Vagina (tissue), 2 donors: ENCODE measurements at places on chromosomes 6 and 20.

GRCh38 chr6:128032042-128032441, 131.2 kb upstream of the THEMIS start:
- H3K4me3 ChIP-seq, result no peak overlapping the region
- DNase-seq, result no peak
- no peaks in the 10 kb centered on the region for H3K27me3 ChIP-seq
- no peaks in the 10 kb centered on the region for H3K4me1 ChIP-seq
- no peak overlapping the region for H3K27ac ChIP-seq

DNA sequence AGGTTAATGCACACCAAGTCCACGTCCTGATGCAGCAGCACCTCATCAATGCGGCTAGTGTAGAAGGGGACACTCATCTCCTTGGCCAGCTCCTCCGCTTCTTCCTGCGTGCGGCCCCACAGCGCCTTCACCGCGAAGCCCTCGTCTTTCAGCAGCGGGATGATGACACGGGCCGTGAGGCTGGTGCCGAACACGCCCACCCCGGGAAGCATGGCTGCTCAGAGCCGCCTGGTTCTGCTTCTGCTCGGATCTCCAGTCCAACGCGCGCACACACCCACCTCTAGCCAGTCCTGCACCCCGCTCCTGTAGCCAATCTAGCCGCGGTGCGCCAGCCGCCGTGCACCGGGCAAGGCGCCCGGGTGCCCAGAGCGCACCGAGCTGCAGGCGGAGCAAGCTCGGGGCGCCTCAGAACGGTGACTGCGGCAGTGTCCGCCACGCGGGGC, 700 bp downstream of the GFOD1 start:
- H3K27me3 ChIP-seq, result no peaks in the 10 kb centered on the region
- no peaks in the 10 kb centered on the region for H3K36me3 ChIP-seq
- DNase-seq, result no peak

- DNase-seq, result no peak
- H3K27ac ChIP-seq, result no peak overlapping the region
- H3K27me3 ChIP-seq, result no peaks in the 10 kb centered on the region
- H3K4me1 ChIP-seq, result peaks cover 30% of the 10 kb centered on the region
- H3K4me3 ChIP-seq, result no peak overlapping the region
Measured at GRCh38 chr6:144317736-144318135, 32.6 kb downstream of the UTRN start.

DNA sequence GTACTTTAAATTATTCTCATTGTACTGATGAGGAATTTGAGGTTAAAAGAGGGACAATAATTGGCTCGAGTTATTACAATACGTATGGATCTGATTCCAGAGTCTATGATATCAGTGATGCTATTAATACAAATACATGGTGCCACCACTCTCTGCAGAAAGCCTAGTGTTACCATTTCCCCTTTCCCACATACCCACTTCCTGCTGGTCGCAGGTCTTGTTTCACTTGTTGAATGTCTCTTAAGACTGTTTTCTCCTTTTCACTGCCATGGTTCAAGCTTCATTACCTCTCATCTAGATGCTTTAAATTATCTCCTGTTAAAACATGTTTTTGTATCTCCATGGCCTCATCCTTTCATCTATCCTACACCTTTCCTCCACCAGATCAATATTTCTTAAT, 62.0 kb downstream of the FHL5 start:
- no peaks in the 10 kb centered on the region for H3K27me3 ChIP-seq
- no peak for DNase-seq
- no peaks in the 10 kb centered on the region for H3K4me1 ChIP-seq
- no peak overlapping the region for H3K4me3 ChIP-seq
- H3K36me3 ChIP-seq, result no peaks in the 10 kb centered on the region

- H3K4me3 ChIP-seq, result peak overlapping the region; percentile 90
- peak overlapping the region; percentile 89 for H3K27ac ChIP-seq
- no peaks in the 10 kb centered on the region for H3K27me3 ChIP-seq
Measured at GRCh38 chr6:70668499-70668812, 773 bp downstream of the SMAP1 start.

- H3K27ac ChIP-seq, result no peak overlapping the region
- no peaks in the 10 kb centered on the region for H3K36me3 ChIP-seq
- no peak for DNase-seq
- H3K4me1 ChIP-seq, result no peaks in the 10 kb centered on the region
Measured at GRCh38 chr20:33178726-33179125, 10.8 kb downstream of the BPIFA2 start.

DNA sequence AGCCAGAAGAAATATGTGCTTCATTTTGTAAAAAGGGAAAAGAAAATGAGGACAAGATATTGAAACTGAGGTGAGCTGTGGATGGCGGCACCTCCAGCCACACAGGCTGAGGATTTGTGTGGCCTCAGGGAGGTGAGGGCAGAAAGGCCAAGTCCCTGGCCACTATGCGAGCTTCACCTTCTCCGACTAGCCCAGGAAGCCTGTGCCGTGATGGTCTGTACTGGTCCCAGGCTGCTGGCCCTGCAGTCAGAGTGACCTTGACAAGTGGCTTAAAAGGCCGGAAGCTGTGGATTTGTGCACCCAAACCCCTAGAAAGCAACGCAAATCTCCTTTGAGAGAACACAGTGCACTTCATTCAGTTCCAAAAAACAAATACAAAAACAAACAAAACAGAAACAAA, 48.1 kb downstream of the WDR27 start:
- no peaks in the 10 kb centered on the region for H3K4me1 ChIP-seq
- no peak for DNase-seq
- no peaks in the 10 kb centered on the region for H3K27me3 ChIP-seq
- H3K4me3 ChIP-seq, result peak overlapping the region; percentile 28
- no peaks in the 10 kb centered on the region for H3K36me3 ChIP-seq

- no peak for DNase-seq
- H3K4me1 ChIP-seq, result no peaks in the 10 kb centered on the region
- H3K36me3 ChIP-seq, result no peaks in the 10 kb centered on the region
- H3K4me3 ChIP-seq, result no peak overlapping the region
- no peak overlapping the region for H3K27ac ChIP-seq
Measured at GRCh38 chr20:10309326-10309725, 90.7 kb downstream of the SNAP25 start.

- peaks cover 17% of the 10 kb centered on the region for H3K4me1 ChIP-seq
- no peaks in the 10 kb centered on the region for H3K36me3 ChIP-seq
- no peaks in the 10 kb centered on the region for H3K27me3 ChIP-seq
- no peak overlapping the region for H3K27ac ChIP-seq
- no peak overlapping the region for H3K4me3 ChIP-seq
Measured at GRCh38 chr6:28226460-28226859, 1.4 kb downstream of the ZSCAN9 start.

- no peaks in the 10 kb centered on the region for H3K36me3 ChIP-seq
- no peak overlapping the region for H3K27ac ChIP-seq
- H3K27me3 ChIP-seq, result no peaks in the 10 kb centered on the region
Measured at GRCh38 chr20:5977223-5977622, 26.8 kb downstream of the MCM8 start.

DNA sequence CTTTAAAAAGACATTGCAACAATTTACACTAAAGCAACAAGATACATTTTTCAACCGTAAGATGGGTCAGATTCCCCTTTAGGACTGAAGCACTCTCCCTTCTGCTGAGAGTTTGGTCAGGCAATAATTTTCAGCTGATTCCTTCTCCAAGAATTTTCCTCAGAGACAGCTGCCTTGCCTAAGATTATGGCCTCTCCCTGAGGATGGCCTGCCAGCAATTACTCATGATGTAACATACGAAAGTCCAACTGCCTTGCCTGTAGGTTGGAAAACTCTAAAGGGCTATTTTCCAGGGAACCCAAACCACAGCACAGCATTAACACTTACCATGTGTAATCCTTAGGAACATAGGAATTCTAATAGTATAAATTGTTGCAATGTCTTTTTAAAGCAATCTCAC, 229.1 kb upstream of the FLRT3 start:
- DNase-seq, result no peak
- no peak overlapping the region for H3K4me3 ChIP-seq
- H3K27me3 ChIP-seq, result no peaks in the 10 kb centered on the region
- no peaks in the 10 kb centered on the region for H3K36me3 ChIP-seq

GRCh38 chr20:3672547-3673171, 9.2 kb downstream of the ADAM33 start:
- H3K27me3 ChIP-seq, result no peaks in the 10 kb centered on the region
- no peak overlapping the region for H3K27ac ChIP-seq

GRCh38 chr6:90907931-90908655, 321.2 kb upstream of the MAP3K7 start:
- H3K27ac ChIP-seq, result no peak overlapping the region
- H3K4me3 ChIP-seq, result no peak overlapping the region
- no peaks in the 10 kb centered on the region for H3K36me3 ChIP-seq
- no peaks in the 10 kb centered on the region for H3K27me3 ChIP-seq
- no peaks in the 10 kb centered on the region for H3K4me1 ChIP-seq

DNA sequence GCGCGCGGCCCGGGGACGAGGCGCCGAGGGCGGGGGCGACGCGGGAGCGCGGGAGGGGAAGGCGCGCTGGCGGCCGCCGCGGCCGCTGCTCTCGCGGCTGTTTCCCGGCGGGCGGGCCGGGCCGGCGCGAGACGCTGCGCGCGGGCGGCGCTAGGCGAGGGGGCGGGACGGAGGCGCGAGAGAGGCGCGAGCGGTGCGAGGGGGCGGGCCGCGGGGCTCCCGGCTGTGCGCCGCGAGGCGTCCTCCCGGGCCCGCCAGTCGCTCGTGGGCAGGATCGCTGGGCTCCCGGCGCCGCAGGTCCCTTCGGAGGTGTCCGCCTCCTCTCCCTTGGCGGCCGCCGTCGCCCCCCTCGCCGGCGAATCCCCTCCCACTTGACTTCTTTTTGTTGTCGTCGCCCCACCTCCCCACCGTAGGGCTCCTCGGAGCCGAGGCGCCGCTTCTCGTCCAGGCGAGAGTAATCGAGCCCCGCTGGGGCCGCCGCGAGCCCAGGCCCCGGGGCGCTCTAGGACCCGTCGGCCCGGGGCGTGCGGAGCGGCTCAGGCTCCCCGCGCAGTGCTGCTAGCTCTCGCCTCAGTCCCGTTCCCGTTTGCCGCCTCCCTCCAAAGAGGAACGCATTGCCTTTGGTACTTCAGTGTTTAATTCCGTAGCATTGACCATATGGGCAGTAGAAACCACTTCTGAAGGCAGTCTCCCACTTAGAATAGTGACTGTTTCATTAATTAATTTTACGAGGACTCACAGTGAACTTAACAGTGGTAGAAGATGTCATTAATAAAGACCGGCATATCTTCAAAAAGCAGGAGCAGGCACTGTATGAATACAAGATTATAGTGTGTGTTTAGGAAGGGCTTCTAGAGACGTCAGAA, at the start of gene RANBP9:
RANBP9 (minus strand) TSS at position 103 of the 866 bp plus-strand sequence. CDS start 330 bp downstream, outside the sequence.
- H3K4me1 ChIP-seq, result peaks cover 39% of the 10 kb centered on the region
- peak within 1 kb of the TSS; percentile 81 for H3K4me3 ChIP-seq
- H3K36me3 ChIP-seq, result no peaks in the 10 kb centered on the region
- peak; percentile 94 for DNase-seq

DNA sequence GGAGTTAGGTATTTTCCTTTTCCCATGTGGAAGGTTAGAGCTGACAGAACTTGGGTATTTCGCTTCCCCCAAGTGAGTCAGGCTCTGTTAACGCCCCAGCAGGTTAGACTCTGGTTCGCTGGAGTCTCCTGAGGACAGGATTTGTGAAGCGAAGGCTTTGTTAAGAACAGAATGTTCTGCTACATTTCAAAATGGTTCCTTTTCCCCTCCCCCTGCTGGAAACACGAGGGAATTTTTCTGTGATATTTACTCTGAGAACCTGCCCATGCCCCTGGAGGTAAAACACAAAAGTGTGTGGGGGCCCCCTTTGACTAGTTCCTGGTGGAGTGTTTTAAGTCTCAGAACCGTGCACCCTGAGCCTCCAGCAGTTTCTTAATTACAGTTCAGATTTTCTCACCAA, 731.4 kb upstream of the CITED2 start:
- no peaks in the 10 kb centered on the region for H3K4me1 ChIP-seq
- DNase-seq, result no peak
- no peaks in the 10 kb centered on the region for H3K27me3 ChIP-seq
- H3K36me3 ChIP-seq, result no peaks in the 10 kb centered on the region
- H3K27ac ChIP-seq, result no peak overlapping the region

DNA sequence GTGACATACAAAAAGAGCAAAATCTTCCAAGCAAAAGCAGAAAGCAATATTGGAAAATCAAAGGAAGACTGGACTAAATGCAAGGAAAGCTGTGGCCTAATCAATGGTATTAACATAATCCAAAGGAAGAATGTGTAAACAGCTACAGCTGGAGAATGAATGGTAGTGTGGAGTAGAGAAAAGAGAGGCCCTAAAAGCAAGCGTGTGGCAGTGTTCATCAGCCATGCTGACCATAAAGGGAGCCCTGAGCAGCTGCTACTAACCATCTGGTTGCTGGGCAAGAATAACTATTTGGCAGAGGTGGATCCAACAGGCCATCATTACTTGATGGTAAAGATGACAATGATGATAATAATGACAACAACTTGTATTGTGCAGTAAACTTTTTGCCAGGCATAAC, 148.5 kb upstream of the BEND6 start:
- no peaks in the 10 kb centered on the region for H3K27me3 ChIP-seq
- no peak overlapping the region for H3K27ac ChIP-seq
- H3K36me3 ChIP-seq, result no peaks in the 10 kb centered on the region
- H3K4me3 ChIP-seq, result no peak overlapping the region

DNA sequence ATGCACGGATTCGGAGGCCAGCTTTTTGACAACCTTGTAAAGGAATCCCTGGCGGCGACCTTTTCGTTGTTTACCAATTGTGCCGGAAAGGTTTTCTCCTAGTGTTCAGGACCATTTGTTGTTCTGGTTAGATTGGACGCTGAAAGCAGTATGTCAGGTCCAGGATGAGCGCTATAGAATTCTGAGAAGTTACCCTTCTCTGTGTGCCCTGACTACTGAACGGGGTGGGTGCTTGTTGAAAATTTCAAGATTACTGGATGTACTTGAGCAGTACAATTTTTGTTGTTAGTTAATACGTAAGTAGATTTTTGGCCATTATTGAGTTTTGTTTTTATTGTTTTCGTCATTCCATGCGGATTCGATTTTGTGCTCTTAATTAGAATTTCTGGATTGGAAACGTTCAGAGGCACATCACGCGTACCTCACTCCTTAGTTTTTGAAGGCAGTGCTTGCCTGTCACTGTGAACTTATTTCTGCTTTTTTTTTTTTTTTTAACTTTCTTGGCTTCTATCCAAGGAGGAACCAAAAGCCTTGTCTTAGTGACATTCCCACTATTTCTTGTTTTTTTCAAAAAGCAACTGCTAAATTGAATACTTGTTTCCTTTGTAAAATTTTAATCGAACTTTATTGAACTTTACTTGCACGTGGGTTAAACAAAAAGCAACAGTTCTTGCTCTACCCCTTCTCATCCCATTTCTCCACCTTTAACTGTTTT, 898 bp downstream of the XRN2 start:
- peak overlapping the region; percentile 77 for H3K4me3 ChIP-seq
- H3K36me3 ChIP-seq, result no peaks in the 10 kb centered on the region
- H3K27ac ChIP-seq, result peak overlapping the region; percentile 94
- no peaks in the 10 kb centered on the region for H3K27me3 ChIP-seq
- H3K4me1 ChIP-seq, result peaks cover 25% of the 10 kb centered on the region
- no peak for DNase-seq

DNA sequence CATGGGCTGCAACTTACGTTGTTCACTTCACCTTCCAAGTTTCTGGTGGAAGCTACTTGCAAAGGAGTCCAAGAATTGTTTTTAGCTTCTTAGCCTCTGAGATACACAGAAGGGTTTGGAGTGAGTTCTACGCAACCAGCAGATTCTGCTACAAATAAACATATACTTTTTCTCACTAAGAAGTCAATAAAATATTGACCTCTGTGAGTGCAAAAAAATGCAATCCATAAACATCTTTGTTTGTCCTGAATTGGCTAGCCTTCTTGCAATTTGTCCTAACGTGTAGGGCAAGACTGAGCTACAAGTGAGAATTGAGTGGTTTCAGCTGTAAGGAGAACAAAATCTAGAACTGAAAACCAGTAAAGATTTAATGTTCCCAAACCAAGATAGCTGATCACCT, 26.2 kb upstream of the E2F3 start:
- no peaks in the 10 kb centered on the region for H3K4me1 ChIP-seq
- no peak overlapping the region for H3K4me3 ChIP-seq
- no peaks in the 10 kb centered on the region for H3K27me3 ChIP-seq
